ENCODE measurements at places on chromosomes 13 and 19. TPM values are rescaled to one million over a fixed set of nuclear protein-coding genes. Genes with fewer than 3 reads are reported as not detected.

The QPCTL gene
- 6.7 TPM for total RNA-seq

The ZNF83 gene
- total RNA-seq = 64.0 TPM

The NFIX gene
- 1.7 TPM for total RNA-seq

The ZNF667 gene
- 0.45 TPM for total RNA-seq

The ALOX5AP gene
- 40.8 TPM for total RNA-seq

The PTGER1 gene
- 0.53 TPM for total RNA-seq

The SPACA4 gene
- not detected for total RNA-seq

The ZNF787 gene
- total RNA-seq = 33.5 TPM

The FSD1 gene
- 9.5 TPM for total RNA-seq

The C19orf81 gene
- not detected for total RNA-seq

The FRY gene
- total RNA-seq = 8.5 TPM

The C1QTNF9 gene
- not detected for total RNA-seq

The GZMM gene
- 52.1 TPM for total RNA-seq

The TMEM255B gene
- total RNA-seq = 1.0 TPM

The ZNF615 gene
- total RNA-seq = 17.3 TPM

The AP1M1 gene
- 136 TPM for total RNA-seq

The MEDAG gene
- not detected for total RNA-seq

The CACNG6 gene
- not detected for total RNA-seq

The FCAR gene
- not detected for total RNA-seq

The ZNF560 gene
- total RNA-seq = not detected

The ZNF99 gene
- not detected for total RNA-seq

The ZNF135 gene
- 0.50 TPM for total RNA-seq

The KIRREL2 gene
- total RNA-seq = 0.63 TPM

The FGF14 gene
- total RNA-seq = not detected

The CYTH2 gene
- 62.3 TPM for total RNA-seq

The ADPRHL1 gene
- total RNA-seq = 0.60 TPM

The PKN1 gene
- total RNA-seq = 221 TPM

The ZNF69 gene
- total RNA-seq = 4.9 TPM

The IGFL3 gene
- total RNA-seq = not detected

The GRIK5 gene
- total RNA-seq = 0.38 TPM

The OR7C1 gene
- total RNA-seq = not detected

The ZNF845 gene
- 11.0 TPM for total RNA-seq

The CXCL17 gene
- not detected for total RNA-seq

The TUBB4A gene
- total RNA-seq = 2.8 TPM

The APLP1 gene
- total RNA-seq = 1.2 TPM

The CGB3 gene
- total RNA-seq = not detected

The TFPT gene
- 46.4 TPM for total RNA-seq

The SOX21 gene
- not detected for total RNA-seq

The ZNF471 gene
- 0.23 TPM for total RNA-seq

The KLK14 gene
- 0.41 TPM for total RNA-seq

The TEKTIP1 gene
- 6.1 TPM for total RNA-seq

The TBXA2R gene
- 3.8 TPM for total RNA-seq

The PRODH2 gene
- total RNA-seq = not detected

The COL4A1 gene
- not detected for total RNA-seq

The NCAN gene
- total RNA-seq = not detected

Measured in activated naive CD4-positive, alpha-beta T cell treated with anti-CD3 and anti-CD28 coated beads, Interleukin-2, amount 10 ng/mL, durations not matched to agents 5 hours and 36 hours (primary cell).